ACHN (cell line): ENCODE measurements at places on chromosomes 13 and 19.

DNA sequence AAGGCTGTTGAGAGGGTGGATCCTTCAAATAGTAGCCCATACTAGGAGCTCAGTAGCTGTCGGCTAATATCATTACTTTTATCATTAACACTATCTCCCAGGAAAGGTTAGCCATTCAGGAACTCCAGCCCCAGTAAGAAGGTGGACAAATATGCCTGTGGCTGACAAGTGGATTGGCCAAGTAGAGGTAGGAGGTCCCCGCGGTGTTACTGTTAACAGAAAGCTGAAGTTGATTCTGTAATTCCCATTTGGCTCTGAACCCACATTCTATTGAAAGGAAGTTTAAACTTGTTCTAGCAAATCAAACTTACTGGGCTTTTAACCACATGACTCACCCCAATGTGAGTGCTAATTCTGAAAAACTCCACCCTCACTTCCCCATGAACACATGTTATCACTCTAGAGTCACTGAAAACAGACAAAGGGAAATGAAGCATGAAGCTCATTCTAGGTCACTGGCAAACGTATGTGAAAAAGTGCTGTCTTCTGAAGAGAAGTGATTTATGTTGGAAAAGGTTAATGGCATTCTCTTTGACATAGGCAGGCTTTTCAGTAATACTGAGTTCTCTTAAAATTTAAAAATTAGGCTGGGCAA, 273.5 kb downstream of the FGF14 start:
- DNase-seq = peak; percentile 36

GRCh38 chr13:54742984-54743383, 1714.4 kb downstream of the OLFM4 start:
- DNase-seq = no peak

- DNase-seq = no peak
Observed at GRCh38 chr13:94946039-94946438, 233.7 kb upstream of the SOX21 start.

GRCh38 chr13:114142640-114143490, 10.4 kb upstream of the RASA3 start:
- DNase-seq = no peak

- DNase-seq = no peak
Observed at GRCh38 chr13:42752731-42753130, 28.7 kb upstream of the FAM216B start.

DNA sequence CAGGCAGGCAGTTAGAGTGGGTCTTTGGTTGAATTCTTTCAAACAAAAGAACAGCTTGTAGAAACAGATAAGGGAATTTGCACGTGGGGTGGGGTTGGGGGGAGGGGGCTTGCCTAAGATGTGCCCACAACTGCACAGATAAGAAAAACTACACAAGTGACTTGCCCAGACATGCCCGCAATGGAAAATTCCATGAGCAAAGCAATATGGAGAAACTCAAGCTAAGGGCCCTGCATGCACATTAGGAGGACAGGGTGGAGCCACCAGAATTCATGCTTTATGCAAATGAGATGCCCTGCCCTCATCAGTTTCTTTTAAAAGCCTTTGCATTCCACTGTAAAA, 755.6 kb upstream of the MIR17HG start:
- DNase-seq = no peak

DNA sequence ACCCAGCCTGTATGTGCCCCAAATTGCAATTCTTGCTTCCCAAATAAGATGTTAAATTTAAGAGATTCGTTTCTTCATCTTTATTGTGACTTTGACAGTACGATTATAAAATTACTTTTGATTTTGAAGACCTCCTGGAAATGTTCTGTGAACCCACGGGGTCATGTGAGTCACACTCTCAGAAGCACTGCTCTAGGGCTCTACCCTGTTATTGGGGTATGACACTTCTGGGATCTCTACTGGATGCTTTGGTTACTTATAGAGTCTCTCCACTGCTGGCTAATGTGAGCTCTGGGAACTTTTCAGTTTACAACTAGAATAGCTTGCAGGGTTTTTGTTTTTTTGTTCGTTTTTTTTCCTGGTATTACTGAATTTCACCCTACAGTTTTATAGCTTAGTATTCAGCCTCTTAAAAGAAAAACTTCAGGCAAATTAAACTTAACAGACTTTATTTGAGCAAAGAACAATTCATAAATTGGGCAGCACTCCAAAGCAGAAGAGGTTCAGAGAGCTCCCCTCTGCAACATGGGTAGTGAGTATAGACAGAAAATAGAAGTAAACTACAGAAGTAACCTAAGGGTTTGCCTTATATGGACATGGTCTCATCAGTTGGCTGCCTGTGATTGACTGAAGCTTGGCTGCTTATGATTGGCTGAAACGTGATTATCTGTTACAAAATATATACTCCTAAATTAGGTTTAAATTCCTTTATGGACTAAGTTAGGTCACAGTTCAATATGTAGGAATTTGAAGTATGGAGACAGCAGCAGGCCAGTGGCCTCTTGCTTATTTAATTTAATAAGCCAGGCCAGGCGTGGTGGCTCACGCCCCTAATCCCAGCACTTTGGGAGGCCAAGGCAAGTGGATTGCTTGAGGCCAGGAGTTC, 28.5 kb upstream of the PSPC1 start:
- no peak for DNase-seq

DNA sequence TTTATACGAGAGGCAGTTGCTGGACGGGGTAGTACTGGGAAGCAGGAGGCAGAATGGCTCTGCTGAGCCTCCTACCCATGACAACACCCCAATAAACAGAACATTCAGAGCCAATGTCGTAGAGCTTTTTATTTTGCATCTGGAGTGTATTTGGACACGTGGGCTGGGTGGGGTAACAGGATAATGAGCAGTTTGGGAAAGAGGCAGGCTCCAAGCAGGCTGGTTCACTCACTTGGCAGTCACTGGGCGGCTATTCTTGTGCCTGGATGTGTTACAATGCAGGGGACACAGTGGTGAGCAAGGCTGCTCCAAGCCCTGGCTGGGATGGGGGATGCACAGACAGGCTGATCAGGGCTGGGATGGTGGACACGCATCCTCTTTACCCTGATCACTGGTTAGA, 9.5 kb downstream of the ACTMAP start:
- no peak for DNase-seq

- DNase-seq = no peak
Observed at GRCh38 chr13:99250982-99251825, 7.0 kb downstream of the GPR18 start.

GRCh38 chr19:32603961-32604360, 23.0 kb downstream of the PDCD5 start:
- DNase-seq = no peak

GRCh38 chr19:40398417-40399131, 8.6 kb upstream of the HIPK4 start:
- DNase-seq = no peak

DNA sequence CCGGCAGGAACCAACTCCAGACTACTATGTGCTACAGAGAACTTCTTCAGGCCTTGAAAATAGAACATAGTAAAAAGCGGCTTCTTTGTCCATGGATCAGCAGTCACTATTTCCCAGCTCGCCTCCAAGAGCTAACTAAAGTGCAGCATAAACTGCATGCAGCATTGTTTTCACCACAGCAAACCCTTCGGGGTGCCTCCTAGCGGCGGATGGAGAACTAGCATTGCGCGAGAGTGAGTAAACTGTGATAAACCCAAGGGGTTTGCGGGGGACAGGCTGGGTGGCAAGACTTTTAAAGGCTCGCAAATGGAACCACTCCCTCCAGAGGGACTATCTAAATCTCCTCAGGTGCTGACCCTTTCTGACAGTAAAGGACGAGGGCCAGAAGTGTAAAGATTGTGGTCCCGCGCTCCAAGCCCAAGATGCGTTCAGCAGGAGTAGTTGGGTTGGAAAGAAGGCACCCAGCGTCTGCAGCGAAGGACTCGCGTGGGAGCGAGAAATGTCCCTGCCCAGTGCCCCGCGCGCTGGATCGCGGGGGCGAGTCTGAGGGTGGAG, 21.5 kb upstream of the SGCG start:
- peak; percentile 41 for DNase-seq

DNA sequence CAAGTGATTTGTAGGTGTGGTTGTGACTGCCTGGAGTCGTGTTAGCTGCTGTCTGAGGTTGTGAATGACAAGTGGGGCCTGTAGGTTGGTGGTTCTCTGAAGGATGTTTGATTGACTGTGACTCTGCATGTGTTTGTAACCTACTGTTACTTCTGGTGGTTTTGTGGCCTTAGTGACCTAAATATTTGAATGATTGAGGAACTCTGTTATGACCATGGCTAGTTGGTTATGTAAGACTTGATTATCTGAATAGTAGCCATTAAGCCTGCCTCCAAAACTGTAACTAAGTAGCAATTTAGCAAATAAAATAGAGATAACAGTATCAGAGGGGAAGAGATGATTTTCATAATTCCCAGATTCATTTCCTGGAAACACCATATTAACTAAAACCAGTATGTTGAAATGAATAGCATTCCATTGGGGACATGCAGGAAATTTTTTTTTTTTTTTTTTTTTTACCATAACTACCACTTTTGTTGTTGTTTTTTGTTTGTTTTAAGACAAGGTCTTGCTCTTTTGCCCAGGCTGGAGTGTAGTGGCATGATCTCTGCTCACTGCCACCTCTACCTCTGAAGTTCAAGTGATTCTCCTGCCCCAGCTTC, 865 bp downstream of the ZNF382 start:
- DNase-seq = no peak

- no peak for DNase-seq
Observed at GRCh38 chr19:757811-758668, 7.1 kb downstream of the MISP start.

DNA sequence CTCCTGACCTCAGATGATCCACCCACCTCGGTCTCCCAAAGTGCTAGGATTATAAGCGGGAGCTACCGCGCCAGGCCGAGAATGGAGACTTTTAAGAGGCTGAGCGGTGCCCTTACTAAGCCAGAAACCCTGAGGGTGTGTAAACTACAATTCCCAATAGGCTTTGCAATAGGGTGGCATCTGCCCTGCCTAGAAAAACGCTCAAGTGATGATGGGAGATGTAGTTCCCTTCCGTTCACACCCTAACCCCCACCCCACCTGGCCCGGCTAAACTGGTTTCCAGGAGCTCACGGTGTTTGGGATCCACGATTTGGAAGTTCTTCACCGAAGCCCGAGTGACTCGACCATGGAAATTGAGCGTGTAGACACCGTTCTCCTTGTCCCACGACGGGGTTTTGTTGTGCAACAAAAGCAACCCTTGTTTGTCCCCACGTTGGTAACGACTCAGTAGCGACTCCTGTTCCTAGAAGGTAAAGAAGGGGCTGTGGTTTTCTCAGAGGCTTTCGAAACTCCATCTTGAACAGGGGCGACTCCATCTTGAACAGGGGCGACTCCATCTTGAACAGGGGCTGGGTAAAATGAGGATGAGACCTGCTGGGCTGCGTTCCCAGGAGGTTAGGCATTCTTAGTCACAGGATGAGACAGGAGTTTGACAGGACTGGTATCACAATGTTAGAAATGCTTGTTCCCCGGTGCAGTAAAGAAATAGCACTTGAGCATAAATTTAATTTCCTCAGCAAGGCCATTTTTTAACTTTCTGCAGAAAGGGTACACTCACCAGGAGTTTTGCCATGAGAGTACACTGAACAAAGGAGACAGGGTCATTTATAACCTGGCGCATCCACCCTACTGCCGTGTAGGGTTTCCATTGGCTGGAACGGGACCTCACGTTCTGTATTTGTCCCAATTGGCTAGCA, 9.8 kb downstream of the PPP1R15A start:
- DNase-seq = peak; percentile 43

DNA sequence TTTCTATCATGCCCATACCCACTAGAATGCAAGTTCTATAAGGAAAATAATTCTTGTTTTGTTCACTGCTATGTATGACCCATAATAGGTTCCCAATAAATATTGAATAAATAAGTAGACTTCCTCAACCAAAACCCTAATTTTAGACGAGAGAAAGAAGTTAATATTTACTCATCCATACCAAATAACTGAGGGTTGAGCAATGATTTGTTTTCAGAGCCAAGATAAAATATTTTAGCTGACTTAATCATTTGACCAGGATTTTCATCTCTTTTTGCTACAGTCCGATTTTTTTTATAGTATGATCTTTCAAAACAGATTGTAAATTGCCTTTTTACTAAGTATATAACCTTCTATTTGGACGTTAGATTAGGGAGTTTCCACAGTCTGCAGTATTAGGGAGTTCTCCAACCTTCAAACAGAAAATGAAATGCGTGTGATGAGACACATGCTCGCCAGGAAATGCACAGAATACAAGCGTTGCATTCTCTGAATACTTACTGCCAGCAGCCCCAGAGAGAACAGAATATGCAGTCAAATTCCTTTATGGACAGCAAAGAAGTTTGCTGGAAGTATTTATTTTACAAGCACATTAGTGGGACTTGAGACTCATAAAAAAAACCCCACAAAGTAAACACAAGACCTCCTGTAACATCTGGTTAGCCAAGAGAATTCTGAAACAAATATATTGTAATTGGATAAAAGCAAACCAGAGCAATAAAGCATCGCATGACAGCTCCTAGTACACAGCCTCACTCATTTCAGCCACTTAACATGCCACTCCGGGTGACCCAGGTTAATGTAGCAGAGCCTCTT, 230.0 kb downstream of the MYO16 start:
- DNase-seq = no peak

- no peak for DNase-seq
Observed at GRCh38 chr19:19071897-19072296, 8.1 kb downstream of the SLC25A42 start.

DNA sequence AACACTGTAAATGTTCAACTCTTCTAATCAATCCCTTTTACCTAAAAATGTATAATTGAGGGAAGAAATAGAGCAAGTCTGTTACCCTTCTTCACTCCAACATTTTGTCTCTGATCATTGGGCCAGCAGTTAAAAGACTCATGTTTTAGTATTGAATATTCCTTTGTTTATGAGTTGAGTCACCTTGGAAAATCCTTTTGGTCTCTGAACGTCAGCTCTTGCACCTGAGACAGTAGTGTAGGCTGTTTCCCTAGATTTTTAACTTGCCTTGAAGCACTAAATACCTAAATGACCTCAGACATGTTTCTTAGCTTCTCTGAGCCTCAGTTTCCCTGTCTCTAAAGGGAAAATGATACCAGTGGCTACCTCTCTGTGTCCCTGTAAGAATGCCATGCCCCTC, 184.2 kb downstream of the RFC3 start:
- no peak for DNase-seq

DNA sequence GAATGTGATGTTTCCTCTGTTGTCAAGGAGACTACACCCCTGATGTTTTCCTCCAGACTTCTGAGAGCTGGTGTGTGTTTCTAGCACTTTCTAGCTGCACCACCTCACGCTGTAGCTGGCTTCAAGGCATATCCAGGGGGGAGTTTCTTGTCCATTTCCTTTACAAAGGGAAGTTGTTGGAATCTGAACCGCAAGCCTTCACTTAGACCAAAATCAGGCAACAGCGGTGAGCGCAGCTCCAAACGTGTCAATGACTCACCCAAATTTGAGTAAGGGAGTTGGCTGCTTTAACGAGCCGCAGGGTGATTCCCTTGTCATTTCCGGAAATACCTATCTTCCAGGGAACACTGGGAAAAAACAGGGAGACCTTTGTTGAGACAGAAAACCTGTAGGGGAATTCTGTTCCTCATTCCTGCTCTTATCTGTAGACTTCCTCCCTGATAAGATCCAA, 2.5 kb downstream of the LDLR start:
- DNase-seq = peak; percentile 79
